ENCODE measurements at places on chromosomes 12 and 14.

DNA sequence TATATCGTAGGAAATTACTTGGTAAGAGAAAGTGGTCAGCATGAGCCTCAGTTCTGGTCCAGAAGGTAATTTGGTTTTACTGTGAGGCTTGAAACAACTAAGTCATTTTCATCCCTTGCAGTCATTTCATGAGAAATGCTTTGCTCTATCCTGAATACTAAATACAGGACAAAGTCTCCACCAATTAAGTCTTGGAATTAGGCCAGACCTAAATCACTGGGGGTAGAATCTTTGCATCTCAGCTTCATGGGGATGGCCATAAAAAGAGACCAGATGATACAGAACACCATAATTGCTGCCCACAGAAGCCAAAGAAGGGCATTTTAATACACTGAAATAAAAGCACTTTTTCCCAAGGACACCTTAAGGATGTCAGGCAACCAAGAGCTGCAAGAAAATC, 277.9 kb upstream of the DCN start:
- DNase-seq, result no peak

DNA sequence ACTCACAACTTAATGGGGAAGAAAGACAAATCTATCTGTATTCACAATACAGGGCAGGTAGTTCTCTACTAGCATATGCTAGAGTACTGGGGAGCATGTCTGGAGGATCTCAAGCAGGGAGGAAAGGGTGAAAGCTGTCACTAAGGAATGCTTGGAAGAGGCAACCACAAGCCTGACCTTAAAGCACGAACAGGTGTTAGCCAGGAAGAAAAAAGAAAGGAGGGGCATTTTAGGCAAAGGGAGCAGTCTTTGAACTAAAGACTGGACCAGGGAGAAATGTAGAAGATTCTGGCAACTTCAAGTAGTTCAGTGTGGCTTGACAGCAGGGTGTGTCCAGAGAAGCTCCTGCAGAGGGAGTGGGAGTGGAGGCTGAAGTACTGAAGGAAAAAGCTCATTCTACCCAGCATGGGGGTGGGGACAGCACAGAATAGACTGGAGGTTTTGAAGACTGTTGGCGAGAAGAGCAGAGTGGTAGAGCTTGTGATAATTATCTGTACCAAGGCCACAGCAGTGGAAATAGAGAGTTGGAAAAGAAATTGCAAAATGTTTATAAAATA, 50.9 kb downstream of the AP5M1 start:
- DNase-seq, result no peak

- no peak for DNase-seq
Measured at GRCh38 chr12:62520361-62520760, 53.7 kb downstream of the MON2 start.

GRCh38 chr12:109029411-109029810, 8.5 kb upstream of the SVOP start:
- DNase-seq, result no peak

DNA sequence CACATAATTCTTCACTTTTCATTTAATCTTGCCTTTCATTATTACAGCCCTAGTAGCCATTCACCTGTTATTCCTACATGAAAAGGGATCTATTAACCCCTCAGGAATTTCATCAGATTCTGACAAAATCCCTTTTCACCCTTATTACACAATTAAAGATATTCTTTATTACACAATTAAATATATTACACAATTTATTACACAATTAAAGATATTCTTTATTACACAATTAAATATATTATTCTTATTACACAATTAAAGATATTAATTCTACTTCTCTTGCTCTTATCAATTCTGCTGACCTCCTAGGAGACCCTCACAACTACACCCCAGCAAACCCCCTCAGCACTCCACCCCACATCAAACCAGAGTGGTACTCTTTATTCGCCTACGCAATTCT, 77.1 kb downstream of the SINHCAF start:
- DNase-seq, result no peak

GRCh38 chr12:93602897-93603668, 30.6 kb downstream of the SOCS2 start:
- DNase-seq, result no peak

DNA sequence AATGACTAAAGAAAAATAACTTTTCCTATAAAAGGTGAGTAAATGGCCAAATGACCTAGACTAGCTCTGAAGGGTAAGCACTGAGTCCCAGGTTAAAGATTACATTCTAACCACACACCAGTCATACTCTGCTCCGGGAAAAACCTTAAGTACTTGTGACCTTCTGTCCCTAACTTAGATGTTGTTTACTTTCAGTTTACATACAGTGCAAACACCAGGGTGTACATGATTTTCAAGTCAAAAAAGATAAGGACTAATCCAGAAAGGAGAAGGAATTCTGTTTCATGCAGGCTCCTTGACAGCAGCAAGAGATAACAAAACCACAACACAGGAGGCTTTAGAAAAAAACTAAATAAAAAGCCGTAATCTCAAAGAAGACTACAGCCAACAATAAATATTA, 174.2 kb downstream of the PPM1H start:
- no peak for DNase-seq

DNA sequence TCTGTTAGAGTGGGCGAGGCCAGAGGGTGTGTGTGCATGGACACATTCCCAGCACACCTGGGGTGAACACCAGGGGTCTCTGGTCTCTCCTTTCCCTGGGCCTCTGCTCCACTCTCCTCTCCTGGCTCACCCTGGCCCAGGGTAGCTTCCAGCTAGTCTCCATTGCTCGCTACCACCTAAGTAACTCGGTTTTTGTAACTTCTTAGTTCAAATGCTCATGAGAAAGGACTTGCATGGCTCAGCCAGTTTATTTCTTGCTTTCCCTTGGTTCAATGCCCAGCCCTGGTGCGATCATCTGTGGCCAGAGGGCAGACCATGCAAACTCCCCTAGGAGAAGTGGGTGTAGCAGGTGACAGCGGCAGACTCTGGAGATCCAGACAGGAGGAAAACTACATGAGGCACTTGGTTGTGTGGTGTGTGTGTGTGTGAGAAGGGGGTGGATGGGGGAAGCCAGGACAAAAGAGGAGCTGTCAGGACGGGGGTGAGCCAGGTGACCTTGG, 8.9 kb upstream of the ACVR1B start:
- DNase-seq, result no peak

DNA sequence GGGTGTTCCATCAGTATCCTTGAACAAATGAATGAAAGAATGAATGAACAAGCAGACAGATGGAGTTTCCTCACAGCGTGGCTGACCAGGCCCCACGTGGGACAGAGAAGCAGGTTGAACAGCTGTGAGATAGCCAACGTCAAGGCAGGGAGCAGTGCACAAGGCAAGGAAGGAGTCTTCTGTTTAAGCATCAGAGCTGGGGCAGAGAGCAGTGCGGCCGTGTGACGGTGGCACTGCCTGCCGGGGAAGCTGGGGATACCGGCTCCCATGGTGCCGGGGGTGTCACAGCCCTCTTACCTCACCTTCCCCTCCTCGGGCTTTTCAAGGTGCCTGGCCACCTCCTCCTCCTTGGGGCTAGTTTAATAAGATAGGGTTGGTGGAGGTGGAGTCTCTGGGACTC, 73.2 kb upstream of the GPATCH2L start:
- DNase-seq, result no peak

GRCh38 chr12:92398565-92399309, 253.1 kb upstream of the BTG1 start:
- DNase-seq, result peak; percentile 5

DNA sequence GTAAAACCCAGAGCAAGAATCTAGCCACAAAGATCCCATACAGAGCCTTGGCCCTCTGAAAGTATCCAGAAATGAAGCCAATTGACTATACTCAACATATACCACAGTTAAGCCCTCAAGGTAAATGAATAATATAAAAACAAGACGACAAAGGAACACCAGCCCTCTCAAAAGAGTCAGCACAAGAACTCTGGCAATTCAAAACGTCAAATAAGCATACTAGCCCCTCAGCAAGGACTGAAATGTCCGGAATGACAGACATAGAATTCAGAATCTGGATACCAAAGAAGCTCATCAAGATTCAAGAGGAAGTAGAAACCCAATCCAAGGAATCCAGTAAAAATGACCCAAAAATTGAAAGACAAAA, 49.9 kb downstream of the GTF2A1 start:
- no peak for DNase-seq

DNA sequence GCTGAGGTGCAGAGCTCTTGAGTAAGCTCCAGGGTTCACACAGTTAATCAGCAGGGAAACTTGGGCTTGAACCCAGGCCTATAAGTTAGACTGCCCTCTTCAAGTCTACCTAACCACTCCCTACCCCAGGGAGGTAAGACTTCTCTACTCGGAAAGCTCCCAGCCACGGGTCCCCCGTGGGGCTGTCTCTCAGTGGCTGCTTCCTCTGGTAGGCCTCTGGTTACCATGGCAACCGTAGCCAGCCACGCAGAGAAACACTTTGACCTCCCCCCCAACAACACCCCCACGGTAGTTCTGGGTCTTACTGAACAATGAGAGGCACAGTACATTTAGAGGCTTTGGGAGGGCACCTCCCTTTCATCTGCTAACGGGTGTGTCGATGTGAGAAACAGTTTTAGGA, 245.2 kb downstream of the AACS start:
- no peak for DNase-seq

DNA sequence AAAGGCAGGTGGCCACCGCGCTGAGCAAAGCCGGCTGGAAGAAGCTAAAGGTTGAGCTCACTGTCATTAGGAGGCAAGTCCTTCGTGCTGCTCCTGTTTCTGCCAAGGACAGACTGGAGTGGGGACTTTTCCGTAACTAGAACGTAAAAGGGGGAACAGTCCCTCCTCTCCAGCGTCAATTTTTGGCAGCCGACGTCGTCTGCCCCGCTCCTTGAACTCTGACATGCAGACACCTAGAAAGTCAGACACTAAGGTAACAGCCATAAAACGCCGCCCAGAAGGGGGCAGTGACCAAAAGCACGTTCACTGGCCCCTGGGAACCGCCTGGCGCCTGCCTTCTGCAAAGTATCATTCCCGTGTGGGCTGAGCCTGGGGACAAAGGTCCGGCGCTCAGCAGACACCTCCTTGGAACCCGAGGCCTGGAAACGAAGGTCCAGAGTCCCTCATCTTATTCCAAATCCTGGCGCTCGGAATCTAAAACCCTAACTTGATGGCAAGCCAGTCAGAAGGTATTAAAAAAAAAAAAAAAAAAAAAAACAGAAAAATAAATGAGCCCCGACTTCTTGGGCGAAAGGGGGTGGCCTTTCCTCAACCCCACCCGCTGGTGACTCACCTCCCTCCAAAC, 1.1 kb upstream of the LRP1 start:
- DNase-seq, result peak; percentile 66

GRCh38 chr12:99513066-99513465, 134.5 kb upstream of the GARIN6 start:
- DNase-seq, result no peak

DNA sequence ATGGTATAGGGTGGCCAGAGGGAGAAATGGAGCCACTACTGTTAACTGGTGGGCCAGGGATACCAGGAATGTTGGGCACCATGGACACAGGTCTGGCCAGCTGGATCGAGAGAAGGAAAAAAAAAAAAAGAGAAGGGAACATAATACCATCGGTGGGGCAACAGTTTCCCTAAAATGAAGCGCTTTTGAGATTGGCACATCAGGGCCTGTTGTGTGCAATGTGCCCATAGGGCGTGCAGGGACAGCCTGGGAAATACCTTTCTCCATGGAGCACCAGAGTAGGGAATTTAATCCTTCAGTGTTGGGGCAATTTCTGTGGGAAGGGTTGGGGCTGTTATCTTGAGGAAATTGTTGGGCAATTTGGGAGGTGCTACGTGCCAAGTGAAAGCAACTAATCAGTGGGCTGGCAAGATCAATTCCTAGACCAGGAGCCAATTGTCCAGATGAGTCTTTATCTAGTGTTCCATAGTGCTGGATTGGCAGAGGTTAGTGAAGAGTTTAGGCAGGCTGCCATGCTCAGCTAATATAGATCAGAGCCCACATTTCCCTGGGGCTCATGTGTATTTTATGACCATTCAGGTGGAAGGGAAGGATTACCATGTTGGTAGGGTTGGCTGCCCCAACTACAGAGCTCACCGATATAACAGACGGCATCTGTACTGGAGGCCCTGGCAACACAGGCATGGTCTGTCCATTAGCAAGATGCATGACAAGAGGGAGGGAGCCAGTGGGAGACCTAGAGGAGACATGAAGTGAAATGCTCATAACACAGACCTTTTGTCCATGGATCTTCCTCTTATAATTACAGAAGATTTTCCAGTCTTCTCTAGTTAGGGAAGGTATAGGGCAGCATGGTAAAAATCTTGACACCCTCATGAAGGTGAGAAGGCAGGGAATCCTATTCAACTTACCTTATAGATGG, 25.5 kb upstream of the NPFF start:
- no peak for DNase-seq

DNA sequence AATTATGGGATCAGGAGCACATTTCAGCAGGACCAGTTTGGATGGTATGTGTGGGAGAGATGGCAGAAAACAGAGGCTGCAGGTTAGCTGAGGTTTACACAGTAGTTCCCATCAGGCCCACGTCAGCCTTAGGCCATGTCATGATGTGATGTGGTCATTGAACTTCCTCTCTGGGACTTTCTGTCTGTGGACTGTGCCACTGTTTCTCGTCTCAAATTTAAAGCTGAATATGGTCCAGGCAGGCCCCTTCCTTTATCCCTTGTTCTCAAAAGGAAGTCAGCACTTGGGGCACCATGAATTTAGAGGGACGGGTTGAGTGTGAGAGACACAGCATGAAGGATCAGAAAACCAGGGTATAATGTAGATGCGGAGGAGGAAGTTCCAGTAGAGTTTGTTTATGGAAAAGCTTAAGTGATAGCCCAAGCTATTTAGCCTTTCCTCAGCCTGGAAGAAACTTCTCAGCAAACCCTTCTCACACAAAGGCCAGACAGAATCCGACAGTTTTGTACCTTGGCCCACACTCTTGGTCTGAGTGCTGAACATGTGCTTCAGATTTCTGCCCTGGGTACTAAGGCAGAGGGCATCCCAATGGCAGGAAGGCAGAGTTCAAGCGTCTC, 3.6 kb upstream of the IGFBP6 start:
- no peak for DNase-seq

- DNase-seq, result no peak
Measured at GRCh38 chr12:122935318-122935717, 30.9 kb downstream of the ABCB9 start.

- DNase-seq, result no peak
Measured at GRCh38 chr14:94906991-94907587, 137.2 kb upstream of the GSC start.

GRCh38 chr12:7994731-7995205, 37.7 kb upstream of the FOXJ2 start:
- no peak for DNase-seq

GRCh38 chr12:66533767-66534166, 145.1 kb downstream of the GRIP1 start:
- no peak for DNase-seq

- no peak for DNase-seq
Measured at GRCh38 chr12:128861226-128862016, 8.1 kb downstream of the GLT1D1 start.

- no peak for DNase-seq
Measured at GRCh38 chr14:97960436-97960835, 1163.3 kb downstream of the VRK1 start.

DNA sequence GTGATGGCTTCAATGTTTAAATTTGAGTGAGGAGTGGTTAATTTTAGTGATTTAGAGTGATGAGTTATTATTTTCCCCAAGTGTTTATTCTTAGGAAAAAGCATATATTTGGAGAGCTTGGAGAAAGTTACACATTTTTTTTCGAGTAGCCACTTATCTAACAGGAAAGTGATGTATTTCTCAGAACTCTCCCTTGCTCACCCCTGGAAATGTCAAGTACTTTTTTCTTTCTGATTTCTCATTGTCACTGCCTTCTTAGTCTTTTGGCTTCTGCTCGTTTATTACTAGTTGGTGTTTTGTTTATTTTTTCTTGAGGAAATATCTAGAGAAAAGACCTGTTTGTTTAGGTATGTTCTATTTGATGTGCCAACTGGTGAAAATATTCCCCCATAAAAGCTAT, 58.8 kb downstream of the AEBP2 start:
- no peak for DNase-seq
